Iris pigment epithelial cell (primary cell): ENCODE measurements at places on chromosomes 3 and 15.

DNA sequence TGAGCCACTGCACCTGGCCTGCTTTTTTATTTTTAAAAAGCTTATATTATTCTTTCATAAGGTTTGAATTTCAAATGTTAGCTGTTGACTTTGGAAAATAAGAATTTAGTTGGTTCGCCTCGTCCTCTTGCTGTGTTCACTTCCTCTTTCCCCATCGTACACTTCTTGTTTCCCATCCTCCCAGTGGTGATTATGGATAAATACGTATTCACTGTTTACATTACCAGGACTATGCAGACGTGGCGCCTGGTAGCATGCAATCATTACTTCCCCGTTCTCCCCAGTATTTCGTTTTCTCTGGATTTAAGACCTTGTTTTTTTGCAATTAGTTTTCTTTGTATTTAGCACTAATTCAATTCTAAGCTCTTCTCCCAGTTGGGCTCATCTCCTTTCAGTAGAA lies 70.1 kb downstream of the LMLN start:
- no peak for DNase-seq

DNA sequence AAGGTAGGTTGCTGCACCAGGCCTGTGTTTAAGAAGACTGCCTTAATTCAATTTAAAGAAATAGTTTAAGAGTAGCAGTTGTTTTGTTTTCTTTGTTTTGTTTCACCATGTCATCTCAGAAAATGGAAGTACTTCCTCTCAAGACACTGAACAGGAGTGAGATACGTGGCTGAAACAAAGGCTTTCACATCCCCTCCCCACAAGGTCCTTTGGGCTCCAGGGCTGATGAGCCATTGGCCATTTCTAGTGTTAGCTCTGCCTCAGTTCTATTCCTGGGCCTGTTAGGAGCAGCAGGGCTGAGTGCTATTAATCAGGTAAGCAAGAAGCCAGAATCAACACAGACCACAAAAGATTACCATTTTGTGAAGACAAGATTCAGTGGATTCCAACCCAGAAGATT lies 132.8 kb downstream of the KCNAB1 start:
- DNase-seq, result no peak

- DNase-seq, result no peak
These were observed 394.5 kb downstream of the SHQ1 start for GRCh38 chr3:72453706-72454105.

GRCh38 chr3:50652709-50653108 lies 22.0 kb upstream of the DOCK3 start:
- peak; percentile 8 for DNase-seq
